Fibroblast of upper back skin (primary cell): ENCODE measurements at places on chromosomes 11 and 22.

GRCh38 chr11:3170756-3171650 lies 5.9 kb upstream of the OSBPL5 start:
- DNase-seq, result no peak

DNA sequence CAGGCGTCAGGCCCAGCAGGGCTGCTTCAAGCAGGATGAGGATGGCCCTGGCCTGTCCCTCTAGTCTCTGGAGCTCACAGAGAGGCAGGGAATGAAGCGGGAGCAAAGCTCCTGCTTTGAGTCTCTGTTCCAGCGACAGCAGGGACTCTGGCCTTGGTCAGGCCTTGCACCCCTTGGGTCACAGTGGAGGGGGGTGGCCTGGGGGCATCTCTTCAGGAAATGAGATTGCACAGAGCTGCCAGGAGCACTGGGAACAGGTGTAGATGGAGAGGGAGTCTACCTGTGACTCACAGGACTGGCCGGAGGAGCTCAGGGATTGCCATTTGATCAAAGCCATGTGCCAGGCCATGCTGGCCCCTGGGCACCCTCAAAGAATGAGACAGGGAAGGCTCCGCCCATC lies 1.6 kb downstream of the ANO1 start:
- no peak for DNase-seq

GRCh38 chr11:33775832-33776470 lies 1.6 kb upstream of the FBXO3 start:
- no peak for DNase-seq

GRCh38 chr22:43042101-43042780 lies 27.3 kb upstream of the PACSIN2 start:
- DNase-seq, result peak; percentile 43

- no peak for DNase-seq
Observed at GRCh38 chr11:7252683-7253213, 1.0 kb downstream of the SYT9 start.

DNA sequence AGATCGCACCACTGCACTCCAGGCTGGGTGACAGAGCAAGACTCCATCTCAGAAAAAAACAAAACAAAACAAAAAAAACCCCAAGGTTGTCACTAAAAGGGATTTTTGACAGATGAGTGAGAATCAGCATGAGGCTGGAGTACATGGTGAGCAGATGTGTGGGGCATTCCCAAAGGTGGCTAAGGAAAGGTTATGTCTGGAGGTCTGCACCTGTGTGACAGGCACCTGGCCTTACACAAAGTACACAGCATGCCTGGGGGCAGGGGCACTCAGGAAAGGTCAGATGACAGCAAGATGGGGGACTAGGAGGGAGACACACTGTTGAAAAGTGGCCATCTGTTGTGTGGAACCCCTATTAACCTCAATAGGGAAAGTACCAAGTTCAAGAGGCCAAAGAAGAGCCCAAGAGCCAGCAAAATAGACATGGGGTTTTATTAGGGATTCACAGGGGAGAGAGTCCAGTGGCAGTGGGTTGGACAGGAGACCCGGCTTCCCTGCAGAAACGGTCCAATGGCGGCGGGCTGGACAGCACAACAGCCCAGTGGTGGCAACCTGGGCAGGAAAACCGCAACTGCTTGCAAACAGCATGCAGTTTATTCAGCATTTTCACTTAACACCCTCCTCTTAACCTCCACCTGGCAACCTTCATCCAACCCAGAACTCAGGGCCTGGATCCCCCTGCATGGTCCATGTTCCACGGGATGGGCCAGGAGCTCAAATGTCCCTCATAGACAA lies 101.1 kb downstream of the MICAL2 start:
- DNase-seq, result no peak

- DNase-seq, result peak; percentile 69
Observed at GRCh38 chr22:31036671-31037550, 44.2 kb upstream of the SMTN start.

DNA sequence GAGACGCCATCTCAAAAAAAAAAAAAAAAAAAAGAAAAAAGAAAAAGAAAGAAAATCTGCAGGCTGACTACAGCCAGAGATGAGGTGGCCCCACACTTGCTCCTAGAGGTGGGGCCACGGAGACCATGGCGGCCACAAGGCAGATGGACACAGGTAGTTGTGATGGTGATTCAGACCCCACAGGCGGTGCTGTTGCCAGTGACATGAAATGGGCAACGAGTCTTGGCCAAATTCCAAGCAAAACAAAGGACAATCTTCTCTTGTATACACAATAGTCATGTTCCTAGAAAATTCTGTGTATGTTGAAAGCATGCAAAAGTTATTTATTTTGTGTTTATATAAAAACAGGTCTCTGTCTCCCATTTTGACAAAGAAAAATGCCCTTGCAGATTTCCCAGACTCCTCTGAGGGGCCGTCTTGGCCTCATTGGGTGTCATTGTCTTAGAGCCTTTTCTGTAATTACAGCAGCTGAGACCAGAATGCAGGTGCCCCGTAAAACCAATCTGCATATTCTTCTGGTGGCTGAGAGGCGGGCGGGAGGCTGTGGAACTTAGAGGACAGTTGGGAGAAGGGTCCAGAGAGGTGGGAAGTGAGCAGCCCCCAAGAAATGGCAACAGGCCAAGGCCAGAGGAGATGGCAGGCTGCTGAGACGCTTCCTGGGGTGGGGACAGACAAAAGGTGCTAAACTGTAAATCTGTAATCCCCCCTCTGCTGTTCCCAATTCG lies 22.5 kb upstream of the DAGLA start:
- no peak for DNase-seq

DNA sequence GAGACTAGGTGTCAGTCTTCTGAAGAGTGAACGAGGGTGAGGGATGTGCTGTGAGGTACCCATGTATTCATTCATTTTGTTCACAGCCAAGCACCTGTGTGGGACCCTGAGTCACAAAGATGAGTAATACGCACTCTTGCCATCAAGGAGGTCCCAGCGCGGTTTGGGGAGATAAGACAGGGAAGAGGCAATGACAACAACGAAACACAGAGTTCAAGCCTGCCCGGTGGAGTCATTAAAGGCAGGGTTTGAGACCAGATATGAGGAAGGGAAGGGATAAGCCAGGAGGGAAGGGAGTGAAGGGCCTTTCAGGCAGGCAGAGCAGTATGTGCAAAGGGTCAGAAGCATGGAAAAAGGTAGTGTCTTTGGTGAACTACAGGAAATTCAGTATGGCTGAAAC lies 4.6 kb downstream of the DCHS1 start:
- DNase-seq, result no peak

- DNase-seq, result peak; percentile 27
Observed at GRCh38 chr22:40953471-40953870, 2.3 kb downstream of the RBX1 start.

GRCh38 chr11:128830290-128831173 lies 36.6 kb downstream of the KCNJ1 start:
- no peak for DNase-seq

GRCh38 chr22:39935612-39936011 lies 24.6 kb upstream of the TMA7B start:
- no peak for DNase-seq

- DNase-seq, result peak; percentile 61
Observed at GRCh38 chr11:105719073-105719822, 109.4 kb downstream of the GRIA4 start.

- DNase-seq, result no peak
Observed at GRCh38 chr11:95296621-95297025, 65.6 kb upstream of the SESN3 start.

- no peak for DNase-seq
Observed at GRCh38 chr11:66289548-66290329, 796 bp upstream of the YIF1A start.

GRCh38 chr22:44362249-44363012 lies 49.7 kb upstream of the SHISAL1 start:
- no peak for DNase-seq

DNA sequence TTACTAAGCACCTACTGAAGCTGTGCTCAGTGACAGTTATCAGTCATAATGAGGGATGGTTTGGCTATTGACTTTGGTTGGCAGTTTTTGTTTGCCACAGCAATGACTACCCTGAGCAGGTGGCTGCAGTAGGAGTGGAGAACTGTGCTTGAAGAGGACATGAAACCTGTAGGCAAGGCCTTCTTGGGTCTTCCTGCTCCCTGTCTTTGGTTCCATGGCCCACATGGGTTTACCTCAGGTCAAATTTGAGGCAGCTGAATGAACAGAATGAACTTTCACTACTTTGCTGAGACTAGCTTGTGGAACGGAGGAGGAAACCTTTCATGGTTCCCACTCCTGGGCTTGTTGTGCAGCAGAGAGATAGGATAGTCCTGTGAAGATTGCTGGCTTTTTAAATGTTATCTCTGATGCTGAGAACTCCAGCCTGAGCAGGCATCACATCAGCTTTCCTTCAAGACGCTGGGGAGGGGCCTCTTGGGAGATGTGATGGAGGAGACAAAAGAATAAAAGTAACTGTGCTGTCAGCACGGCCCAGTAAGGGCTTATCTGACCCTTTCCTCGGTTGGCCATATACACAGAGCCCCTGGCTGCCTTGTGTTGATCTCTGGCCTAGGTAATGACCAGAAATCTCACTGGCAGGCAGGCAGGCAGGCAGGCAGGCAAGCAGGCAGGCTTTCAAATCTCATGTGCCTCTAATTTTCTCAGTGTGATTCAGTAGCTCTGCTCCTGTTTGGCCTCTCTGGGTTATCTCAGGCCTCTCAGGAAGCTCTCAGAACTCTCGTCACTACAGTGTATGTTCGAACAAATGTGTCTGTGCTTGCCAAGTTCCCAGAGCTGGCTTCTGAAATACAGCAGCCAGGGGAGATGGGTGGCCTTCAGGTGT lies 12.0 kb downstream of the STIM1 start:
- no peak for DNase-seq

DNA sequence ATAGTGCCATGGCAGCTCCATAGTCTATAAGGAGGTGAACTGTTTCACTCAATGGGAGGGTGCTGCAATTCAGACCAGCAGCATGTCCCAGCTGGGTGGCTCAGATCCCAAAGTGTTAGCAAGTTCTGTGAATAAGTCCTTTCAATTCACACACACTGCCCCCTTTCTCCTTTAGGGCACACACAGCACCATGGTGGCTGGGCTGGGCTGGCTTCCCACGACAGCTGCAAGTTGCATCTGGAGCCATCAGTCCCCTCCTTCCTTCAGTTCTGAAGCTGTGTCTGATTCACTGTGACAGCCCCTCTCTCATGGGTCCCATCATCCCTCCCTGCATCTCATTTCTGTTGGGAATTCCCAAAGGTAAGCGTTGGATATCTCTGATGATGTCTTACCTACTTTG lies 324.1 kb upstream of the NCAM1 start:
- no peak for DNase-seq

- DNase-seq, result peak; percentile 14
Observed at GRCh38 chr11:83521647-83522596, 235.8 kb upstream of the CCDC90B start.

GRCh38 chr22:47357086-47357485 lies 594.6 kb downstream of the TBC1D22A start:
- no peak for DNase-seq

- no peak for DNase-seq
Observed at GRCh38 chr11:35626501-35626900, 8.2 kb downstream of the FJX1 start.

- DNase-seq, result no peak
Observed at GRCh38 chr11:63951779-63952536, 13.2 kb downstream of the NAA40 start.

DNA sequence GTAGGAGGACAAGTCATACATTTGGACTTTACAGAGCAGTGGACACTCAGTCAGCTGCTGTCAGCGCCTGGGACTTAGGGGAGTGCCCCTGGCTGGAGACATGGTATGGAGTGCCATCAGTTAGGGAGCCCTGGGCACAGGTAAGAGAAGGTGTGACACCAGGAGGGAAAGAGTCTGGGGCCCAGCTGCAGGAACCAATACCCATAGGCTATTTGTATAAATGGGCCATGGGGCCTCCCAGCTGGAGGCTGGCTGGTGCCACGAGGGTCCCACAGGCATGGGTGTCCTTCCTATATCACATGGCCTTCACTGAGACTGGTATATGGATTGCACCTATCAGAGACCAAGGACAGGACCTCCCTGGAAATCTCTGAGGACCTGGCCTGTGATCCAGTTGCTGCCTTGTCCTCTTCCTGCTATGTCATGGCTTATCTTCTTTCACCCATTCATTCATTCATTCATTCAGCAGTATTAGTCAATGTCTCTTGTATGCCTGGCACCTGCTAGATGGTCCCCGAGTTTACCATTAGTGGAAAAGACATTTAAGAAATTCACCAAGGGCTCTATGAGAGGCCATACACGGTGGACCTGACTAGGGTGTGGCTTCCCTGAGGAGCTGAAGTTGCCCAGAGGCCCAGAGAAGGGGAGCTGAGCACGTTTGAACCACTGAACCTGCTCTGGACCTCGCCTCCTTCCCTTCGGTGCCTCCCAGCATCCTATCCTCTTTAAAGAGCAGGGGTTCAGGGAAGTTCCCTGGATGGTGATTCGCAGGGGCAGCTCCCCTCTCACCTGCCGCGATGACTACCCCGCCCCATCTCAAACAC lies 850 bp upstream of the MIF start:
- DNase-seq, result no peak

GRCh38 chr11:61710019-61710418 lies 29.8 kb downstream of the DAGLA start:
- no peak for DNase-seq

DNA sequence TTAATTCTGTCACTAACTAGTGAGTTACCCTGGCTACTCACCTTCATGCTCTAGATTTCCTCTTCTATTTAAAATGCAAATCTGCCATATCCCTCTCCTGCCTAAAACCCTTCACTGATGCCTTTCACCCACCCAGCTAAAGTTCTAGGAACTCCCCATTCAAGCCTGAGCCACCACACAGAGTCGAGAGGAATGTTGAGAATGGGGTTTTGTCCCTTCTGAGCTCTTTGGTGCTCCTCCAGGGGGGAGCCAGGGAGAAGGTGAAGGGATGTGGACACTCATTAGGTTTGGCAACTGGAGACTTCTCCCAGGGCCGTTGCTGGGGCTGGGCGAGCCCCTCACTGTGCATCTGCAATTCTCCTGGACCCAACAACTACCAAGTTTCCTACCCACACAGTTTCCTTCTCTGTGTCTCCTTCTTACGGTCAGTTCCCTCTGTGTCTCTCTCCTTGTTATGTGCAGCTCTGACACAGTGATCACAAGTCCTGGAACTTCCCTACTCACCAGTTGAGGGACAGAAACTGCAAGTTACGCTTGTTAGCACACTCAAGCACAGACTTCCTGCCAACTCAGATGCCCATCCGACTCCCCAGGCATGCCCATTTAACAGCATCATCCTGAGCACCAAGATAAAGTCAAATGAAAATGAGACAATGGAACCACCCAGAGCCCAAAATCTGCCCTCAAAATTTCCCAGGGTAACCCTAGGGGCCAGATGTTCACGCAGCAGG lies 6.5 kb upstream of the IL10RA start:
- DNase-seq, result no peak

- peak; percentile 70 for DNase-seq
Observed at GRCh38 chr11:74611369-74611861, 19.0 kb downstream of the POLD3 start.

GRCh38 chr22:36725366-36726006 lies 21.9 kb upstream of the CACNG2 start:
- DNase-seq, result no peak
